ENCODE measurements at places on chromosomes 1 and 21.

DNA sequence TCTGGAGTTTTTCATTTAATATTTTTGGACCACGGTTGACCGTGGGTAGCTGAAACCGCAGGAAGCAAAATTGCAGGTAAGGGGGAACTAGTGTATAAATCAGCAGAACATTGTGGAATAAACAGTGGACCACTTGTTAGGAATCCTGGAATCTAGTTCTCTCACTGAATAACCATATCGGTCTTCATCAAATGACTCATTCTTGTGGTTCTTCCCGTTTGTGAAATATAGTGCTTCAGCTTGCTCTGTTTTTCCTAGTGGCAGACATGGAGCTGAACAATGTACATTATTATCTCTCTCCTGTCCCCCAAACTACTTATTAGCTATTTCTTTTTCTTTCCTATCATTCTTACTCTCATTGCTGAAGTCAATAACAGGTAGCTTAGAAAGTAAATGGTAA is 61.9 kb downstream of the HSPA13 start:
- no peak for DNase-seq

DNA sequence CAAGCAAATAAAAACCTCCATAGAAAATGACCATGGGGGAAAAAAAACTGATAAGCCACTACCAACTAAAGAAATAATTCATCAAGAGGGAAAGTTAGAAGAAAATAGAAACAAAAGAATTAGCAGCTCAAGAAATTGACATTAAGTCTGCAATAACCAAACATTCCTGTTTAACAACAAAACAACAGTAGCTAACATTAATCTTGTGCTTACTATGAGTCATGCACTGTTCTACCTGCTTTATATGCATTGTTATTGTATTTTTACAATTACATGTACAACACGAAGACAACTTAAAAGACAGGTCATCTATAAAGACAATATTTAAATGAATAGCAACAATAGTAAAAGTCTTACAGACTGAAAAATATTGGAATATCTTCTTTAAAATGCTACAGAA is 34.4 kb upstream of the LRRC7 start:
- no peak for DNase-seq

GRCh38 chr1:41976671-41977070 is 57.9 kb upstream of the HIVEP3 start:
- DNase-seq: no peak

- no peak for DNase-seq
Observed at GRCh38 chr1:109750920-109751319, 10.1 kb upstream of the GSTM3 start.

GRCh38 chr1:2233997-2234761 is 6.1 kb downstream of the SKI start:
- DNase-seq: peak; percentile 71

- DNase-seq: no peak
Observed at GRCh38 chr1:43293896-43294760, 6.7 kb upstream of the TIE1 start.

DNA sequence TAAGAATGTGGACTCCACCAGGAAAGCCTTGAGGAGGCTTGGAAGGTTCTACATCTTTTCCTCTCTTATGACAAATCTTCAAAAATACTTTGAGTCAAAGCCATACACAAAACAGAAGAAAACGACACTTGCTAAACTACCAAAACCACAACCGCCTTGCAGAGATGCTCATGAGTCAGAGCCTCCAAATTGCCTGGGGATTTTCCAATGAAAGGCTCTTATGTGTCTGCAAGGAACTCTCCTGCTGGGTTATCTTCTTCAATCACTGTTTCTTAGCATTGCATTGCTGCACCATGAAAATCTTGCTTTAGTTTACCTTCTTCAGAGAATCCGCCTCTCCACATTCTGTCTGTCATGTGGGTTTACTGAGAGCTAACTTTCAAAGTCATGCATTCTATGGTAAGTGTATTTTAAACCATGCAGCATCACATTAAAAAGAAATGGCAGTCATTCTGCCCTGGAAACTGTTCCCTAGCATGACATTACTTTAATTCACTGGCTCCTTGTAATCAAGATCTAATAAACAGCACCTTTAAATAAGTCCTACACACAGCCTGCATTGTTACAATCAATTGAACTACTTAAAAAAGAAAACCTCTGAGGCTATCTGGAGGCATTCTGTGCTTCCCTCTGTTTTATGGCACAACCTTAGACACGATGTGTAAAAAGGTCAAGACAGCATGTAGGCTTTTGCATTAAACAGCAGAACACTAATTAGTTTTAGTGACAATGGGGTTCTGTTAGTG is 210.0 kb upstream of the FOXD3 start:
- peak; percentile 17 for DNase-seq

- DNase-seq: no peak
Observed at GRCh38 chr1:63643517-63643916, 50.3 kb downstream of the PGM1 start.
